ENCODE measurements at places on chromosomes 5 and 9.

DNA sequence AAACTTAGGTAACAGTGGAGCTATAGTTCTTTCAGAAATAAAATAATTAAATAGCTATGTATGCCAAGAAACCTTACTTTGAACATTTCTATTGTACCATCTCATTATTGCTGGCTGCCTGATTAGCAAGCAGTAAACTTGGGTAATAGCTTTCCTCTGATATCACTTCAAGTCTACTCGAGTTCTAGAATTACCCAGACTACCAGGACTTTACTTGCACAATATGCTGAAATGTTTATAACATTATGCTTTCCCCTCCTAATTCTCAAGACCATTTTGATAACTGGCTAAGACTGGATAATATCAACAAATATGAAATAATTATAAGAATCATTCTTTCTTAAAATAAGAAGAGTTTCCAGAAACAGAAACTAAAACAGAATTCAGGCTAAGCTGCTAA lies 512.6 kb downstream of the RAB3C start:
- DNase-seq: no peak

DNA sequence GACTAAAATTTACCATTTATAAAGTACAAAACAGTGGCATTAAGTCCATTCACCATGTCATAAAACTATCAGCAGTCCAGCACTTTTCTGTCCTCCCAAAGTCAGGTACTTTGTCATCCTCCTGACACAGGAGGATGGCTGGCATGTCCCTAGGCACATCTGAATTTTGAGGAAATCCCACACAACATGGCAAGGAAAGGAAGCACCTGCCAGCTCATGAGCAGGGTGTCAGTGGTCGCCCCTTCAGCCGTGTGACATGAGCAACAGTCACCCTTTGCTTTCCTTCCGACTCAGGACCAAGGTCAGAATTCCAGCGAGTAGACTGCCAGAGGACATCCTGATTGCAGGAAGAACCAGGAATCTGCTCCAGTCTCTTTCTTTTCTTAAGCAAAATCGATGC lies 77.1 kb downstream of the PPARGC1B start:
- no peak for DNase-seq

GRCh38 chr9:86892576-86892975 lies 54.7 kb downstream of the GAS1 start:
- DNase-seq: no peak

DNA sequence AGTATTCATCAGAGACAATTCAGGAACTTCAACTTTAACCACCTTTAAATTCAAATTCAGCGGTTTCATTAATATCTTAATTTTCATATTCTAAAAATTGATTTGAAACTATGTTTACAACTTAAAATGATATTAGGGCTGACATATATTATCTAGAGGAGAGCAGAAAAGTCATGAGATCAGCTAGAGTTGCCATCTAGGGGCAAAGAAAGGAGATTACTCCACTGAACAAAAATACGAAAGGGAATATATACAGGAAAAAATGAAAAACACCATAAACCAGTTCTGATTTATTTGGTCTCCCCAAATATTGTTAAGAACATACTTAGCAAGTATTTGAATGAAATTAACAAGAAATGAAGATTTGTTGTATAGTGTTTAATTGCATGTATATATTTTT lies 946.3 kb downstream of the DTWD2 start:
- no peak for DNase-seq

DNA sequence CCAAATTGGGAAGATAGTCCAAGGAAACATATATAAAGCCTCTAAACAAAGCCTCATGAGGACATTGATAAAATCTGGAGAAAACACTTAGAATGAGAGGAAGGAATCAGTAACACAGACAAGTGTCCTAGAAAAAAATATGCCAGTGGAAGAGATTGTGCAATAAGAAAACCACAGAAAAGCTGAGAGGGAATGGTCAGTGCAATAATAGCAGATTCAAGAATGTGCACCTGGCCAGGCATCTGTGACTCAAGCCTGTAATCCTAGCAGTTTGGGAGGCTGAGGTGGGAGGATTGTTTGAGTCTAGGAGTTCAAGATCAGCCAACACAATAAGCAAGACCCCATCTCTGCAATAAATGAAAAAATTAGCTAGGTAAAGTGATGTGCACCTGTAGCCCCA lies 691.2 kb upstream of the CDH6 start:
- DNase-seq: peak; percentile 10

- DNase-seq: no peak
Measured at GRCh38 chr5:120621339-120621738, 157.2 kb downstream of the PRR16 start.

DNA sequence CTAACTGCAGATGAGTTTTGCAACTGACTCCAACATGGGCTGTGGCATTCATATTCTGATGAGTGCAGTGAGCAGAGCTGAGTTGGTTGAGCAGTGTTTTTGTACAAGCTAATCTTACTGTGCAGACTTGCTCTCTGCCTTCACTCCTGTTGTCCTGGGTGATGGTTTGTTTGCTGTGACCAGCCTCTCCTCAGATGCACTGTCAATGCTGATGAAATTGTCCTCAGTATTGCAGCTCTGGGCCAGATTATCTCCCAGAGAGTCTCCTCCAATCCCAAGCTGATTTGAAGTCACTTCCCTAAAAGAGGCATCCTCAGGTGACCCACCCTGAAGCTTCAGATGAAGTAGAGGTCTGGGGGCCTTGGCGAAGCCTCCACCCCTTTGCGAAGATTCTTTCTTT lies 581.8 kb downstream of the ACTL7B start:
- DNase-seq: no peak

- DNase-seq: no peak
Measured at GRCh38 chr9:110509792-110510191, 69.7 kb downstream of the SVEP1 start.

DNA sequence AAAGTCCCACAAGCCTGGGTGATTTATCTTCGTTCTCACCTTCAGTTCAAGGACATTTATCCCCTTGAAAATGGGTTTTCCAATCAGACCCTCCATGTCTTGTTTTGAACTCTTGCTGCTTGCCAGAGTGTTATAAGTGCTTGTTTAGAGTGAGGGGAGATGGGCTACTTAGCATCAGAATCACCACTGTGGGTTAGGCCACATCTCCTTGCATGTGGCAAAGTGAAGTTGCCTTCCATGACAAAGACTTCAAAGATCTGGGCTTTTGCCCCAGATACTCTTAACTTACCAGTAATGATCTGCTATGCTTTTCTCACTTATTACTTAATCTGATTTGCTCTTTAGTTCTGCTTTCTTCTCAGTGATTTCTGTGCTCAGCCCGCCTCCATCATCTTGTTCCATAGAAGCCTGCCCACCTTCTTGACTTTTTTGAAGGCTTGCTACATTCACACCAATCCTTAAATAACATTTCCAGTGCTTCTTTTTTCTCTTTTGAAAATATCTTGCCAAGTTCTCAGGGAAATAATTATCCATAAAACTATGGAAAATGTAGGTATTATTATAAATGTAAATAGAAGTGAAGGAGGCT lies 39.0 kb downstream of the GPR21 start:
- no peak for DNase-seq

GRCh38 chr5:153959134-153959957 lies 79.4 kb downstream of the FAM114A2 start:
- no peak for DNase-seq

DNA sequence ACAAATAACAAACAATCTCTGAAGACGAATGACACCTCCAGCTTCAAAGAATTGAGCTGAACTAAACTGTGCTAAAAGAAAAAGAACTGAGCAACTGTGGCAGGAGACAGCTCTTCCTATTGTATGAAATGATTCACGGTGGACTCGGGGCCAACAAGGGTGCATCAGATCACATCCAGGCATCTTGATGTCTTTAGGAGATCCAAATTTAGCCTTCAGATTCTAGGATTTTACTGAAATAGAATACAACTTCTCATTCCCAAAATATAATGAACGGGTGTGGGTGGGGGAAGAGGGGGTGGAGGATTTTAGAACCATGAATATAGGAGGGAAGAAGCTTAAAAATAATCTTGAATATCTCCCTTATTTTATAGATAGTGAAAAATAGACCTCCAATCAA lies 631.8 kb downstream of the ELAVL2 start:
- no peak for DNase-seq

GRCh38 chr5:93476251-93476742 lies 104.7 kb downstream of the NR2F1-AS1 start:
- DNase-seq: no peak

GRCh38 chr5:82306151-82306550 lies 28.0 kb upstream of the RPS23 start:
- DNase-seq: no peak

DNA sequence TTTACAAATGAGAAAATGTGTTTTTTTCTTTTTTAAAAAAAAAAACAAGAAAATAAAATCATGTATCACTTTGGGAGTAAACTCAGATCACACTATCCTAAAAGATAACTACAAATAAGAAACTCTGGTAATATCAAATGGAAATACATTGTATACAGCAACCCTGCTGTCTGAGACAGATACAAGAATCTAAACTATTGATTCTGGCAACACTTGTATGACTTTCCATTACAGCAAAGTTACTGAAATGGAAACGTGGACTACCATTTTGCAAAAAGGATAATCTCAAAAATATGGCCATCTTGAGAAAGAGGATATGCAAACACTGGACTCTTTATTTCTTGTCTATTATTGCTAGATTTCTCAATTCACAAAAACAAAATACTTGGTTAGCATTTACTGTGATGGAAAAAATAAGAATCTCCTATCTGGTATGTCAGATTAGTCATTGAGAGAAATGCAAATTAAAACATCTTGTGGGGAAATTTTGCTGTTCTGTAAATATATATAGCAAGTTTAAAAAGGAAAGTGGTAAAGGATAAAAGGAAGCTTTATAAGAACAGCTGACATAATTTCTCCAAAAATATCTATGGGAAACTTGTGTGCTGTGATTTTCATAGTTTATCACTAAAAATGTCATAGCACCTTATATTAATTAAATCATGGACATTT lies 112.9 kb upstream of the FER start:
- no peak for DNase-seq

DNA sequence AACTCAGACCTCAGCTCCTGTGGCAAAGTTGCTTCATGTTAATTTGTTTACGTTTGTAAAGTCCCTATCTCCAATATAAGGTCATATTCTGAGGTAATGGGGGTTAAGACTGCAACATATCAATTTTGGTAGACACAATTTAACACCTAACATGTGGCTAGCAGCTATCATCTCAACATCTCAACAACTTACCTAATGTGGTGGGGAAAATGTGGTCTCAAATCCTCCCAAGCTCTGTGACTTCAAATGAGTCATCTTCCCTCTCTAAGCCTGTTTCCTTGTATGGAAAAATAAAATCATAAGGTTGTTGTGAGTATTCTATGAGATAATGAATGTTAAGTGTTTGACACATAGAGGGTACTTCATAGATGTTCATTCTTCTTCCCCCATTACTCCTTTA lies 443.3 kb downstream of the CDK5RAP2 start:
- no peak for DNase-seq

DNA sequence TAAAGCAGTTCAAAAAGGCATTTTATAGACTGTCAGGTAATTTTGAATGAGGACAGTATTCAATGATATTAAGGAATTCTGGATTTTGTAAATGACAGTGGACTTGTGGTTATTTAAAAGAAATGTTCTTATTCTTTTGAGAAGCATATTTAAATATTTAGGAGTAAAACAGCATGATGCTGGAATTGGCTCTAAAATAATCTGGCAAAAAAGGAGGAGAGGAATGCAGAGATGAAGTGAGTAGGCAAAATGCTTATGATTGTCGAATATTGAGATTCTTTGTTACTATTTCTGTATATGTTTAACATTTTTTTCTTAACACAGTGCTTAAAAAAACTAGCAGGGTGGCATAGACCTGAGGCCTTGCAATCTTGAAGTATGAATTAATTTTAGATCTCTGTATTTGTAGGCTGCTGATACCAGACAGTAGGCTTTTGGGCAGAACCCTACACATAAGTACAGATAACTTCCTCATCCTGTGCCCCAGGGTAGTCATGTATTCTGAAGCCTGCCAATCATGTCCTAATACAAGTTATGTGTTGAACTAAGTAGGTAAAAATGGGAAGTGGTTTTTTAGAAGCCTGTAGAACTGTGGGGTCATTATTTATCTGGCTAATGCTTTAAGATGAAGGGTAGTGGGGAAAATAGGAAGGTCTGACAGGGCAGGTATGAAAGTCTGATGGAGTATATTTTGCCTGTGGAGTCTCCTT lies 9.4 kb downstream of the CD180 start:
- no peak for DNase-seq

DNA sequence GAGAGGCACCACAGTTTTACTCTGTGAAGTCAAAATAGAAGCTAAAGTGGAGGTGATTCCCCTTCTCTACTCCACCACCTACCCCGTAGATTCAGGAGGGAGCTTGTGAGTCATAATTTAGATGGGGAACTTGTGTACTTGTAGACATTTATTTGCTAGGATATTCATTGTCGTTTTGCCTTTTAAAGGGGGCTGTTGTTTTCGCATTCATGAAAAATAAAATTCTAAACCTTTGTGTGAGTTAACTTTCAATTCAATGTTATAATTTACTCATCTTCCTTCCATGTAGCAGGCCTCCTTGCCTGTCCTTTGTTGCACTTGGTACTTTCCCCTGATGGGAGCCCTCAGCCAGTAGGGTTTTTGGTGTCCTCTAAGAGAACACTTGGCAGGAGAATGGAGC lies 22.0 kb downstream of the SECISBP2 start:
- no peak for DNase-seq

DNA sequence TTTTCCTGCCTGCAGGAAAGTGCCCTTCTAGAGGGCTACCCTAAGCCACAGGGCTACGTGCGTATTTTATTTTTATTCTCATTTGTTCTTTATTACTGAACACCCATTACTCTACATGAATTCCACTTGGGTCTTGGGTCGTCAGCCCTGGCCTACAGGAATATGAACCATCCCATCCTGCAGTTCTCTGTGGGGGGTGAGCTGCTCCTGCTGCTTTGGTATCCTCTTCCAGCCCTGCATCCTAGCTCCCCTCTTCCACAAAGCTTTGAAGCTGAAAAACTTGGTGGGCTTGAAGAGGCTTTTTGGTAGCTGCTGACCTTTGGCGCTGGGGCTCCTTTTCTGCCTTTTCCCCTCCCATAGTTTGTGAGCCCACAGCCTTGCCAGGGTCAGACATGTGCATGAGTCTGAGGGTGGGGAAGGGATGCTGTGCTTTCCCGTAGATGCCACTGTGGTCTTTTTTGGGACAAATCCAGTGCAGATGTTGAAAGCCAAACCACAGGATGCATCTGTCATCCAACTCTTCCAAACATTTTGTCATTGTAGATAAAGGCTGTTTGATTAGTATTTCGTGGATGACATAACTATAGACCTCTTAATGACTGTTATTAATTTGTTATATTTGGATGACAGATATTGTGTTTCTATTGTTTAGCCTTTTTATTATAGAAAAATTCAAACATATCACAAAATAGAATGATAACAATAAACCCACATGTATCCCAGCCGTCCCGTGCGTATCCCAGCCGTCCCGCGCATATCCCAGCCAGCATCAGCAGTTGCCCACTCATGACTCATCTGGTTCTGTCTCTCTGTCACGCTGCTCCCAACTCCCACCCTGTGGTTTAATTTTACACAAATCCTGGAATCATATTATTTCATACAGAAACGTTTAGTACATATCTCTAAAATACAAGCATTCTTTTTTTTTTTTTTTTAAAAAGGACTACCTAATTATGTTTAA lies 43.9 kb downstream of the SLC46A2 start:
- no peak for DNase-seq

Data from epithelial cell of prostate (primary cell).